ENCODE measurements at places on chromosomes 4 and X.

DNA sequence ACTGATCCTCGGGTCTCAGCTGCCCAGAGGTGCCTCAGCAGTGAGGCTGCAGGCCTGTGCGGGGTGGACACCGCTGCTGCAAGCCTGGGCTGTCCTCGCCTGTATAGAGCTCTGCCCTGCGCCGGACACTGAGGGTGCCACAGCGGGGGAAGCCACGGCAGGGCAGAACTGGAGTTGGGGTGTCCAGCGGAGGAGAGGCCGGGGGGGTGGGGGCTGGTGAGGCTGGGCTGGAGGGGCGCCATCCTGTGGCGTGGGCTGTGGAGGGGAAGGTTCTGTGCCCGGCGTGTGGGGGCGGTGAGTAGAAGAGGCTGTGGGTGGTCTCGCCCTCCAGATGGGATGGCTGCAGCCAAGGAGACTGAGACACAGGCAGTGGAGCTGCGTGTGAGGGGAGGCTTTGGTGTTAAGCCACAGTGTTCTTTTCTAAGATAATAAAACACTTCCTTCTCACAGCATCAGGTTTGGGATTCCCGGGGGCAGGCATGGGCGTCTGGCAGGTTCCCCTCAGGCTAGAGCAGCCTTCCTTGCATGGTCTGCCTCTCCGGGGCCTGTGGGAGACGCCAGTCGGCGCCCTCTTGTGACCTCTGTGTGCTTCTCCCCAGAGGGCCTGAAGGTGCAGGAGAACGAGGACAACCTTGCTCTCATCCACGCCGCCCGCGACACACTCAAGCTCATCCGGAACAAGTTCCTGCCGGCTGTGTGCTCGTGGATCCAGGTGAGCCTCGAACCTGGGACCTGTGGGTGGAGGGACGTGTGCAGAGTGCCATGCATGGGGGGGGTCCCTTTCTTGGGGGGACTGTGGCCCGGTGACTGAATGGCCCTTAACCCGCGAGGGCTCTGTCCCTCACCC lies 7.4 kb downstream of the UVSSA start:
- DNase-seq = no peak

- no peak for DNase-seq
These were observed 9.3 kb downstream of the TMEM144 start for GRCh38 chr4:158219623-158220022.

DNA sequence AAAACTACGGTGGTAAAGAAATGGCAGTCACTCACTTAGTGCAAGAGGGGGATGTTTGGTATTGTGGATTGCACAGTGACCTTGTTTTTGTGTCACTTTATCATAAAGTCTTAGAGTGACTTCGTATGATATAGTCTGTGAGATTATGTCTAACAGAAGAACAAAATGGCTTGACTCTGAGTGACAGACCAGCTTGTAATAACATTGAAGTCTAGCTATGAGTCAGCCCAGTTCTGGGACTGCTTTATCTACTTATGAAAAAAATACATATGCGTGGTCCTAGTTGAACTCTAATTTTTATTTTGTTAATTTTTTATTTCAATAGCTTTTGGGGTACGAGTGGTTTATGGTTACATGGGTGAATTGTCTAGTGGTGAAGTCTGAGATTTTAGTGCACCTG lies 20.0 kb downstream of the DCLK2 start:
- no peak for DNase-seq

DNA sequence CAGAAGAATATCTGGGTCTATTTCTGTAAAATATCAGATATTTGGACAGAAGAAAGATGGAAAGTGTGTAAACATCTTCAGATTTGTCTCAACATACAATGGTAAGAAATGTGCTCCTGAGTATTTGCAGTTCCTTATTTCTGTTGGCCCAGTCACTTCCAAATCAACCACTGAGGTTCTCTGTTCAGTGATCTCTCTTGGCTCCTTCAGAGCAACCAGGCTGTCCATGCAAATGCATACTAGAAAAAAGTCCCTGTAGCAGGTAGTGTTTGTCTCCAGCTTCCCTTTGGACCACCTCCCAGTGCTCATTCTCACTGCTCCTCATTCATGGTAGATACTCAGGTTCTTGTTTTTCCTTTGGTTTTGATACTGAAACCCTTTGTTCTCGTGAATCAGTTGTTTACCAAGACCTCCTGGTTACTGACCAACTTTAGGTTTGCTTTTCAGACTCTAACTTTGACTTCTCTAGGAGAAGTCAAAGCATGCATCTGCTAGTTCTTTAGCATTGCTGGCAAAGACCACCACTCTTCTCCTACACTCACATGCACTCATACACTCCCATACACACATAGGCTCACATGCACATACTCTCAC lies 28.8 kb downstream of the ASIC5 start:
- no peak for DNase-seq

DNA sequence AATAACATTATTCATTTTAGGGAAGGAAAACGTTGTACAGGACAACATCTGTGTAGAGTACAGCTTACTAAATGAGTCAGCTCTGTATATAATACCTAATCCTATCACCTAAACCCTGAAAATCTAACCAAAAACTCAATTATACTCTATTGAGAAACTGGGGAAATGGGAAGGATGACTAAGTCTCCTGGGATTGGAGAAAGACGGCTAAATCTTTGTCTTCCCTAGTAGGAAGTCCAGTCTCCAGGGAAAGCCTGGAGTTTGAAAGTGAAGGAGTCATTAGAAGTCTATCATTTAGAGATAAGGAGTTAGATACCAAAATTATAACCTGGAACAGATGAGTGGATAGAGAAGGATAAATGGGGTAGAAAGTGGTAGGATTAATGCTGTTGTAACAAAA lies 286.5 kb downstream of the STK32B start:
- no peak for DNase-seq

GRCh38 chr4:142358656-142359055 lies 487.4 kb downstream of the INPP4B start:
- DNase-seq = peak; percentile 45

DNA sequence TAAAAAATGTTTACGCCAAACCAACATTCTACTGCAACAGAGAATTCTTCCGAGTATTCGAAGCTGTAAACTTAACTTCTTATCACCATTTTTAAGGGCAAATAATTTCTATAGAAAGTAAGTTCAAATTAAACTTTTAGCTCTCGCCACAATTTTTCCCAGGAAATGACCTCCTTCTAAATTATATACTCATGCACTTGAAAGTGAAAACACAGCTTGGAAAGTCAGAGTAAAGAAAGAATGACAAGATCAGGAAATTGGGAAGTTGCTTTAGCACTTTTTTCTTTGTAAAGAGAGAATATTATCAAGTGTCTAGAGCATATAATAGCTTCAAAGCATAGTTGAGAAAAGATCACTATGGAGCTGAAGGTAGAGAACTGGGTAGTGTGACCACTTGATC lies 1.2 kb downstream of the CYBB start:
- no peak for DNase-seq

DNA sequence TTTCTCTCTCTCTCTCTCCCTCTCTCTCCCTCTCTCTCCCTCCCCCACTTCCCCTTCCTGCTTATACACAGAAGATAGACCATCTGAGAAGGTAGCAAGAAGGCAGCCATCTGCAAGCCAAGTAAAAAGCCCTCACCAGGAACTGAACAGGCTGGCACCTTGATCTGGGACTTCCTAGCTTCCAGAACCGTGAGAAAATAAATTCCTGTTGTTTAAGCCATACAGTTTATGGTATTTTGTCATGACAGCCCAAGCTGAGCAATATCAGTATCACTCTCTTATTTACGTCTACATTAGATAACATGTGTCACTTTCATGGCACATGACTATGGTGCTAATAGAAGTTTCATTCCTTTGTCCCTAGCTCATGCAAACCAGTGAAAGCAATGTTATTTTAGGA lies 581.1 kb downstream of the INPP4B start:
- no peak for DNase-seq

- no peak for DNase-seq
These were observed 299.6 kb upstream of the ARSJ start for GRCh38 chr4:114279066-114279465.

- DNase-seq = no peak
These were observed 160.4 kb downstream of the CPEB2 start for GRCh38 chr4:15162465-15163283.

- no peak for DNase-seq
These were observed 8.5 kb downstream of the RAB9A start for GRCh38 chrX:13697455-13697854.

DNA sequence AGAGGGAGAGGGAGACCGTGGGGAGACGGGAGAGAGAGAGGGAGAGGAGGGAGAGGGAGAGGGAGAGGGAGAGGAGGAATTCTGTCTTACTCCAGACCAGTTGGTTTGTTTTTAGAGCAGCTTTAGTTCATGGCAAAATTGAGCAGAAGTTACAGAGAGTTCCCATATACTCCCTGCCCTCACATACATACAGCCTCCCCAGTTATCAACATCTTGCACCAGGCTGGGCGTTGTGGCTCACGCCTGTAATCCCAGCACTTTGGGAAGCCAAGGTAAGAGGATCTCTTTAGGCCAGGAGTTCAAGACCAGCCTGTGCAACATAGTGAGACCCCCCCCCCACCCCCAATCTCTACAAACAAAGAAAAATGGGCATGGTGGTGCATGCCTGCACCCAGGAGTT lies 79.8 kb upstream of the OGT start:
- DNase-seq = no peak

DNA sequence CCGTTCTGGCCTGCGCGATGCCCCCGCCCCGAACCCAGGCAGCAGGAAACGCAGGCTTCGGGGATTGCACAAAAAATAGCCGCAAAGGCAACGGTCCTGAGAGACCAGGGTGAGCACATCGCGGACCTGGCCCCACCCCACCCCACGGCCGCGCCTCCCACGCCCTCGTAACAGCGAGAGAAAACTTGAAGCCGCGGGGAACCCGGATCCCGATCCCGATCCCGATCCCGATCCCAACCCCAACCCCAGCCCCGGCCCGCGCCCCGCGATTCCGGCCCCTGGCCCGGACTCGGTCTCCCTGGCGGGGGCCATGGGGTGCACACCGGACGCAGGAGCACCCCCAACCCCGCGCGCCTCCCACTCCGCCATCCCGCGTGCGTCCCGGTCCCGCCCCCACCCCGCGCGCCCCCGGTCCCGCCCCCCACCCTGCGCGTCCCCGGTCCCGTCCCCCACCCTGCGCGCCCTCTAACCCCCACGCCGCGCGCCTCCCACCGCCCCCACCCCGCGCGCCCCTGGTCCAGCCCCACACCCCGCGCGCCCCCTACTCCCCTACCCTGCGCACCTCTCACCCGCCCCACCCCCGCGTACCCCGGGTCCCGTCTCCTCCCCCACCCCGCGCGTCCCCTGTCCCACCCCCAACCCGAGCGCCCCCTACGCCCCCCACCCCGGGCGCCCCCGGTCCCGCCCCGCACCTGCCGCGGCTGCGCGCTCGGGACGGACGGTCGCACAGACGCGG lies 29.0 kb downstream of the NOP14 start:
- no peak for DNase-seq

DNA sequence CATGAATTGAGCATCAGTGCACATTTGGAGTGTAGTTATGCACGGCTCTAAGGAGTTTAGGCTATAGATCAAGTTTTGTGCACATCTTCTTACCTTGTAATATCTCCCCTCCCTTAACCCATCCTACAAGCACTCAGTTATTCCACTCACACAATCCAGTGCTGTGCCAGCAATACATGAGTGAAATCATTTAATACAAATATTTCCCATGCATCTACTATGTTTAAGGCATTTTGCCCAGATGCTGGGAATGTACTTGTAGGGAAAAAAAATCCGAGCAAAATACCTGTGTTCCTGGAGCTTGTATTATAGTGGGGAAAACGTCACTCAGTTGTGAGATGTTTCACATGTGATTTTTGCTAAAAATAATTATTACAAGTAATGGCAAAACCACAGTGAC lies 191.6 kb upstream of the LDB2 start:
- DNase-seq = no peak

- no peak for DNase-seq
These were observed 76.8 kb downstream of the CRMP1 start for GRCh38 chr4:5816101-5816500.

DNA sequence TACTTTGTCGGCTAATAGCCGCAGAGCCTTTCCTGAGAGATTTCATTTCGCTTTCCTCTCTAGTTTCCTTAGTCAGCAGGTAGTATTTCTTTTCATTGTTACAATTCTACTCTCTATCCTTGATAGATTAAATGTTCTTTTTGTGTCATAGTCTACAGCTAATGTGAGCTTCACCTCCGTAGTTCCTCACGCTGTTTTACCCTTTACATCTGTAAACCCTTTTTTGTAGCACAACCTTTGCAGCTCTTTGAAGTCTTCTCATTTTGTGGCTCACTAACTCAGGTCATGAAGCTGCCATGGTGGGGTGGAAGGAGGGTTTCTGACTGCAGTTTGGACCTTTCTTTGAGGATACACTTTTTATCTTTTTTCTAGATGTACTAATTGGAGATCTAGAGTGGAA lies 1008.8 kb upstream of the PABPC4L start:
- DNase-seq = no peak

DNA sequence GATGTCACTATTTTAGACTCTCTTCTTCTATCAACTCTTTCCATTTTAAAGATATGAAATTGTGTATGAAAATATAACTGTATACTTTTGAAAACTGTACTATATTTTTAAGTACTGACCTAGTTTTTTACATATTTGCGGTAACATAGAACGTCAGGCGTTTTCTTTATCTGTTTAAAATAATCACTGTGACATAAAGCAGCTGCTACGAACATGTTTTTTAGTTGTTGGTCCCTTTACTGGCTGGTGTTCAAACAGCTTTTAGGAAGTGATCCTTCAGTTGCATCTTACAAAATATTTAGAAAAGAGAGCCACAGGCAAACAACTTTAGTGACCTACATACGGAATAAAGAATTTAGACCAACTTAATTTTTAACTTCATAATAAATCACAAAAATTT lies 73.1 kb downstream of the METTL14 start:
- DNase-seq = no peak

- DNase-seq = no peak
These were observed 198.2 kb downstream of the RASL11B start for GRCh38 chr4:53060278-53060677.

DNA sequence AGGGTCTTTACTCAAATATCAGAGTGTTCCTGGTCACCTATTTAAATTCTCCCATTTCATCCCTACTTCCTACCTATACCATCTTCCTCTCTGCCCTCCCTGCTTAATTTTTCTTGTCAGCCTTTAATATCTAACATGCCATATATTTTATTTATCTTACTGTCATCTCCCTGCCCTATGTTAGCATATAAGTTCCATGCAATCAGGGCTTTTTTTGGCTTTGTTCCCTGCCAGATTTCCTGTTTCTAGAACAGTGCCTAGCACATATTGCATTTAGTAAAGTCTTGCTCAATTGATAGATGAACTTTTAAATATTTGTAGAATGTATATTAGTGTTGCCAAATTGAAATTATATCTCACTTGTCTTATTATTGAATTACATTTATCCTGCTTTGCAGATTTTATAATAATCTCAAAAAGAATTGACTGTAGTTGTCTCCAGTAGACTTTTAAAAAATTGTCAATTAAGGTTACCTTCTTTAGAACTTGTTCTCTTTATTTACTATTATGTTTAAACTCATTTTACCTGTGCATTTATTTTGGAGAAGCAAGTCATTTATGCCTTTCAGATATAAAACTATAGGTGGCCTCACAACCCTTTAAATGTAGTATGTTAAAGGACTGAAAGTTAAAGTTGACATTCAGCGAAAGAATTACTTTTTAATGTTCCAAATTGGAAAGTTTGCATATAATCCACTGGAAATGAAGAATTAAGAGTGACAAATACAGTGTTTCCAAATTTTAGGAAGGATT lies 108.2 kb upstream of the BMPR1B start:
- no peak for DNase-seq

Data from NCI-H510A treated with DMSO at 0.1 percent for 48 hours (cell line).